ENCODE measurements at places on chromosomes 5 and 9.

DNA sequence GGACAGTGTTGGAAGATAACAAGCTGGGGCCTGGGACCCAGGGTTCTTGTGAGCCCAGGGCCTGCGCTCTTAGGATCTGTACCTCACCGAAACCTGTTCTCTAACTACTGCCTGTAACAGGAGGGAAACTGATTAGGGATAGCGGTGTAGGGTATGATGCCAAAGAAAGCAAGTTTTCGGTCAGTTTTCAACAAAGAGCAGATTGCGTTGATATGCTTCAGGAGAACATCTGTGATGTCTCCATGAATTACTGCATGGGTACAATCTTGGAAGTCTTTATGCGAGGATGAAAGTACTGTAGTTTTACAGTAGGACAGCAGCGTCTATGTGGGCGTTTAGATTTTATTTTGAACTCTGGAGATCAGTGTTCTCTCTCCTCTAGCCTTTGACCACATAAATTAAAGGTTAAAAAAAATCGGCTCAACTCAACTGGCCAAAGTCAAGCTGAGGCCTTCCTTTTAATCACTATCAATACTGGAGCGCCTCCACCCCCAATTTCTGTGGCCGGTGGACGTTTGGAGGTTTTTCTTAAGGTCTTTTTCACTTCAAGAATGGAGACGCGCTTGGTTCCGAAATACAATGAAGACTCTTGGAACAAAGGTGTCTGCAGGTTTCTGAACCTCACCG, 3.0 kb downstream of the NFIL3 start:
- no peak for DNase-seq

DNA sequence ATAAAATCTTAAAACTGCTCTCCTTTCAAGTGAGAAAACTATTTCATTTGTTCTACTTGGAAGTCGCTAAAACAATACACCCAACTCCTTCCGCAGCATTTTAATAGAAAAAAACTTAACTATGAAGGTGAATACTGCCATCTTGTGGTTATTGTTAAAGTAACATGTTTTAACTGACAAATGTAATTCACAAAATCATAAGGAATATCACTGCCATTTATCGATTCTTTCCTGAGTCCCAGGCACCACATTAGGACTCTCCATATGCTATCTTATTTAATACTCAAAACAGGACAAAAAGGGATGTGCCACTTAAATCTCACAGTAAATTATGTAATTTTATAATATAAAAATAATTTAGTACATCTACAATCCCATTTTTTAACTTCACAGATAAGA, 130.5 kb upstream of the ITGA1 start:
- DNase-seq = no peak

DNA sequence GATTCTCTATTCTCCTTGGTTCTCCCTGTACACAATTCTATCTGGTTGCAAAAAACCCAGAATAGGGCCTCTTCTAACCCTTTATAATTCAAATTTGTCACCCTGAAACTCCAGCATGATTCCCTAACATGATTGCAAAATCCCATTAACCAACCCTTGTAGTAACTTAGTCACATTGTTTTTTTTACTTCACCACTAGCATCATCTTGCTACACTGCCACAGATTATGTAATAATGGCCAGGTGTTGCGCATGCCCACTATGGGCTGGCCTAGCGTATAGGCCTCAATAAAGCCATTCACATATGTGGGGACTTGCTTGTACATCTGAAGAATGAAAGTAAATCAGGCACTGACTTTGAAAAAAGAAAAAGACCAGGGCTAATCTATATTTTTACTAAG, 25.7 kb downstream of the FAM170A start:
- DNase-seq = no peak

- no peak for DNase-seq
These were observed 218.6 kb downstream of the TTLL11 start for GRCh38 chr9:121874524-121874923.

- no peak for DNase-seq
These were observed 59.7 kb upstream of the TMED7 start for GRCh38 chr5:115685490-115685889.

DNA sequence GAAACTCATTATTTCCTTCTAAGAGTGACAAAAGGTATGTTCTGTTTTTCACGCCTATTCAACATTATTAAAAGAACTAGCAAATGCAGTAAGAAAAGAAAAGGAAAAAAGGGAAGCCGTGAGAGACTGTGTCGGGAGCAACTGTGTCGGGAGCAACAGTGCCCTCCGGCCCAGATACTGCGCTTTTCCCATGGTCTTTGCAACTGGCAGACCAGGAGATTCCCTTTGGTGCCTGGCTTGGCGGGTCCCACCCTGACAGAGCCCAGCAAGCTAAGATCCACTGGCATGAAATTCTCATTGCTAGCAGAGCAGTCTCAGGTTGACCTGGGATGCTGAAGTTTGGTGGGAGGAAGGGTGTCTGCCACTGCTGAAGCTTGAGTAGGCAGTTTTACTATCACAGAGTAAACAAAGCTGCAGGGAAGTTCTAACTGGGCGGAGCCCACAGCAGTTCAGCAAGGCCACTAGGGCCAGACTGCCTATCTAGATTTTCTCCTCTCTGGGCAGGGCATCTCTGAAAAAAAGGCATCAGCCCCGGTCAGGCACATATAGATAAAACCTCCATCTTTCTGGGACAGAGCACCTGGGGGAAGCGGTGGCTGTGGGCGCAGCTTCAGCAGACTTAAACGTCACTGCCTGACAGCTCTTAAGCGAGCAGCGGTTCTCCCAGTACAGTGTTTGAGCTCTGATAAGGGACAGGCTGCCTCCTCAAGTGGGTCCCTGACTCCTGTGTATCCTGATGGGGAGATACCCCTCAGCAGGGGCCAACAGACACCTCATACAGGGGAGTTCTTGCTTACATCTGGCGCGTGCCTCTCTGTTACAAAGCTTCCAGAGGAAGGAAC, 1237.4 kb upstream of the CDH18 start:
- no peak for DNase-seq

- DNase-seq = no peak
These were observed 49.6 kb downstream of the GNA14 start for GRCh38 chr9:77598524-77598923.

- no peak for DNase-seq
These were observed 28.3 kb upstream of the RAI14 start for GRCh38 chr5:34627794-34628193.

GRCh38 chr9:112849363-112849922, 41.2 kb downstream of the SLC46A2 start:
- DNase-seq = no peak

GRCh38 chr9:34556949-34557348, 32.6 kb downstream of the CNTFR start:
- no peak for DNase-seq

- DNase-seq = no peak
These were observed 48.6 kb downstream of the RGS3 start for GRCh38 chr9:113511856-113512761.

- no peak for DNase-seq
These were observed 156.5 kb upstream of the PITX1 start for GRCh38 chr5:135190416-135191083.

GRCh38 chr9:117021906-117022305, 334.8 kb downstream of the TRIM32 start:
- DNase-seq = no peak

DNA sequence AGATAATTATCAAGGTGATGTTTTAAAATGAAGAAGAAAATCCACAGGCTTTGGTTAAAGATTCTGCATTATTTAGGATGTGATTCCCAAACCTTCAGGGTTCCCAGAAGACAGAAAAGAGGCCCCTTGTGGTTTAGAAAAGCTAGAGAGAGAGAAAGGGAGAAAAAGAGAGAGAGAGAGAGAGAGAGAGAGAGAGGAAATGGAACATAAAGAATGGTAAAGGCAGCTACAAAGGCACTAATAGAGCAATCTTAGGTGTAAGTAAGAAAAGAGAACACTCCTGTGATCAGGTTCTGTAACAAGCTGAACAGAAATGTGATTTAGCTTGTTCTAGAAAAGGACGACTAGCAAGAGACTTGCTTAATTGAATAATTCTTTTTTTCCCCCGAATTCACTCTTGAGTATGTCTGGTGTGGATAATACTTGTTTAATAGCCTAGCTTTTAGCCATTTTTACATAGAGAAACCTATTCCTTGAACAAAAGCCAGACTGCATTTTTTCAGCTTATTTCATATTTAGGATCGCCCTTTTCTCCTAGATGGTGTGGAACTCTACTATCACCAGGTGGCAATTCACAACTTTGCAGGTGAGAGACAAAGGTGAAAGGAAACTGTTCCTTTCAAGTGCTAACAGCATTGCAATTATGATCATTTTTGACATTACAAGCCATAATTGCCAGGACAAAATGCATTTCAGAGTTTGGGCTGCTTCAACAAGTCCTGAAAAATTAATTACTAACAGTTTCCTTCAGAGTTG, 57.6 kb upstream of the SH3GL2 start:
- no peak for DNase-seq

DNA sequence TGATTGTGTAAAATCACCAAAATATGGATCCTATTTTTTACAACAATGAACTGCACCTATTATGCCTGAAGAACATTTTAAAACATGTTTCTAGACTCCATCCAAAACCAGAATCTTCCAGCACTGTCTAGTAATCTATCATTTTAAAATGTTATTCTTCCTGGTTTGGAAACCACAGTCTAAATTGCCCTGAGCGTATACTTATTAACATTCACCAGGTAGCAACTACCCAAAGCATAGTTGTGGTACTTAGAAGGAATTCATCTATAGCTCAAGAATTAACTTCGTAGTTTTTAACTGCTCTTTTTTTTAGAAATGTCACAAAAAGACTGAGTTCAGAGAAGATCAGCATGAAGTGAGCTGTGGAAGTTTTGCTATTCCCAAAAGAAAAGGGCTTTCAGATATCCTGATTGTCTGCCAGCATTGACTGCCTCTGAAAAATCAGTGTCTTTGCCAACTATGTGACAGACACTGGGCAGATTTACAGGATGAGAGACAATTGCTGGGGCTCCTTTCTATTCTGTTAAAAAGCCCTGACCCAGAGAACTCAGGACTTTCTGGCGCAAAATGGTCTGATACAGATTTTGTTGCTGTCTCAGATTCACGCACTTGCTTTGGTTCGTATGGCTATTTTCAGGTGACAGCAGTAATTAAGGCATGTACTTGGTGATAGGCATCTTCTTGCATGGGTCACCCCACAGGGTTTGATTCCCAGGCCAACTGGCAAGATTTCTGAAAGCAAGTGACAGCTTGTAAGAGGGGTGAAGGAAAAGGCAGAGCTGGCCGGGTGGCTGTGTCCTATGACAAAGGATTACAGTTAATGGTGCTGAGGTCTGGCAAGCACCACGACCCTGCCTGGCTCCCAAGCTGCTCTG, 152.5 kb upstream of the RAI14 start:
- DNase-seq = peak; percentile 44

- DNase-seq = peak; percentile 54
These were observed 32.3 kb downstream of the TNPO1 start for GRCh38 chr5:72848474-72849428.

- DNase-seq = no peak
These were observed 34.6 kb downstream of the RXRA start for GRCh38 chr9:134360897-134361296.

DNA sequence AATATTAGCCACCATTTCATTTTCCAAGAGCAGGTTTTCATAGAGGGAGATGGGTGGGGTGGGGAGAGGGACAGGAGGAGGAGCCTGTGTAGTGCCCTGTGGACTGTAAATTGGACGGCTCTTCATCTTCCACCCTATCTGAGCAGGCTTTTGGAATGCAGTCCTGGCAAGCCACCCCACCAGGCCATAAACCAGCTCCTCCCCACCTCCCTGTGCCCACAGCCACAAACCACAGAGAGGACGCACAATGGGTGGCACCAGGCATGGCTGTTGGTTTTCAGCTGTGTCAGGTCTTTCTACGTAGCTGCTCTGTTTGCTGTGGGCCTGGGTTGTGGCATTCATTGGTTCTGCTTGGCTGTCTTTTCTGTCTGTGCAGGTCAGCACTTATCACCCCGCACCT, 58.0 kb downstream of the PLAC8L1 start:
- DNase-seq = no peak

DNA sequence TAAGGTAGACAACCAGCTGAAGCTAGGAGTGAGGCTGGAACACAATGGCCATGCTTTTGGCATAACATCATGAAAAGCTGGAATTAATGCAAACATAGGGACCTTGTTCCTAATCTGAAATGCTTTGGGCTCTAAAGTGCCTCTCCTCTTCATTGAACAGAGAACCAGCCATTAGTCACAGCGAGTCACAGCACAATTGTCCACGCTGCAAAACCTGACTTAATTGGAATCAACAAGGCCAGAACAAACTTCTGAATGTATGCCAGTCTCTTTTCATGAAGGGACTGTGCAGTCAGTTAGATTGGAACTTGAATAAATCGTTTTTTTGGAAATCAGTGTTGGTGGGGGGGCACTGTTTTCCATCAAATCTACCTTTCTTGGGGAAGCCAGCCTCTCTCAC, 96.5 kb downstream of the JAKMIP2 start:
- DNase-seq = peak; percentile 6

DNA sequence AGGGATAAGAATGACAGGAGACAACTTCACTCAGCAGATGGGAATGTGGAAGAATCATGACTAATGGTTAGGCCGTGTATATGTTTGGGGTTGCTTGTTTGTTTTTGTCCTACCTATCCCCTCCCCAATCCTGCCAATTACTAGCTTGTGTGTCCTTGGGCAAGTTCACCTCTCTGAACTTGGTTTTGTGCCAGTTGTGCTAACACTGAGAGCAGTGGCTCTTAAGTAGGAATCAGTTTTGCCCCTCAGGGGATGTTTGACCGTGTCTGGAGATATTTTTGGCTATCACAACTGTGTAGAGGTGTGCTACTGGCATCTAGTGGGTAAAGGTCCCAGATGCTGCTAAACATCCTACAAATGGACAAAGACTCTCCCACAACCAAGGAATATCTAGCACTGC, 287.0 kb downstream of the DMRT2 start:
- DNase-seq = no peak

DNA sequence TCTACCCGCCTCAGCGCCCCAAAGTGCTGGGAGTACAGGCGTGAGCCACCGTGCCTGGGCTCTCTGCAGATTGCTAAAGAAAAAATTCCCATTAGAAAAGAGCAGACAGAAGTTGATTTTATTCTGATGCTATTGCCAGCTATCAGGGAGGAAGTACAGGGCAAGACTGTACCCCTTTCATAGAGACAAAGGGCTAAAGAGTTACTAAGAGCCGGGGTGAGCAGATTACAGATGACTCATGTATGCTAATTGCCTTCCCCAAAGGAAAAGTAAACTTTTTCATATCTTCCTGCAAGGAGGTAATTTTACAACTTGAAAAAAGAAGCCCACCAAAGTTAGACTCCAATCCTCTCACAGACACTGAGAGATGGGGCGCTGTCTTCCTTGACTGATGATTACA, 42.3 kb upstream of the MCTP1 start:
- no peak for DNase-seq

GRCh38 chr9:3467593-3468219, 58.1 kb downstream of the RFX3 start:
- peak; percentile 16 for DNase-seq

GRCh38 chr9:15505921-15506320, 4.8 kb downstream of the PSIP1 start:
- DNase-seq = no peak

All from occipital lobe (tissue), 3 donors.